ENCODE measurements at places on chromosomes 1 and 21.

GRCh38 chr21:26490771-26491170 lies 82.3 kb downstream of the CYYR1 start:
- no peak for DNase-seq

GRCh38 chr1:59128239-59128736 lies 168.6 kb upstream of the FGGY start:
- DNase-seq = no peak

DNA sequence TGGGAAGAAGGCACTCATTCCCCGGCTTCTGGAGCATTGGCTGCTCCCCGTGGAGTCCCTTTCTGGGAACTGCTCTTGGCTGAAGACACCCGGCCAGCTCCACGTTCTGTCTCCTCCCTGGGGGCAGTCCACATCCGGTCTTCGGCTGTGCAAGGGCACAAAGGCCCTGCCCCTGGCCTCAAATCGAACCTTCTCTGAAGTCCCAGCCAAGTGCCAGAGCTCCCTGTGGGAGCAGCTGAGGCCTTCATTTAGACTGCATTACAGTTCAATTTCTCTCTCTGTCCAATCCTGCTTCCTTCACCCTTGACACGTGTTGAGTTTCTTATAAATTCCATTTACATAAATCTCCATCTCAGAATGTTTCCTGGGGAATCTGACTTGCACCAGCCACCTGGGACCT lies 132.9 kb upstream of the POU3F1 start:
- no peak for DNase-seq

GRCh38 chr21:14880922-14881321 lies 183.9 kb downstream of the NRIP1 start:
- DNase-seq = no peak

DNA sequence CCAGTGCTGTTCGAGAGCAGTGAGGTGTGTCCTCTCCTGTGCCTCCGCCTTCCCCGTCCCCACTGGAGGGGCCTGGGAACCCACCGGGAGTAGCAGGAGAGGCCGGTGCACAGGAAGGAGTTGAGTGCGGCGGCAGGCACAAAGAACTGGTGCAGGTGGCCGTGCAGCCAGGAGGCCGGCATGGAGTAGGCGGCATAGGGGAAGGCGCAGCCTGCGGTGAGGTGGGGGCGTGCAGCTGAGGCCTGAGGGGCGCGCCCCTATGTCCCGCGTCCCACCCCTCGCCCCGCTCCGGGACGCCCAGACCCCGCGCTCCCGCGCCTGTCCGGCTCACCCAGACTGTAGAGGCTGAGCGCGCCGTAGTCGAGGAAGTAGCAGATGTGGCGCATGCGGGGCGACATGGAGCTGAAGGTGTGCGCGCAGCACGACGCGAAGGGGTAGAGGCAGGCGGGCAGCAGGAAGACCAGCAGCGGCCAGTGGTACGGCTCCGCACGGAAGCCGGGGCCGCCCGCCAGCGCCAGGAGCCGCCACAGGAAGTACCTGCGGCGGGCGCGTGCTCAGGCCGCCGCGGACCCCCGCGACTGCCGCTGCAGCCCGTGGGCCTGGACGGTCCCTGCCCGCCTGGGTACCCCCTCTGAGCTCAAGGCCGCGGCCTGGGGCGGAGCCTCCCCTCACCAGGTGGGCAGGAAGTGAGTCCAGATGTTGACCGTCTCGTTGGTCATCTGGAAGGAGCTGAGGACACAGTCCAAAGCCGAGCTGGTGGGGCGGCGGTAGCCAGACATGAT lies 2.2 kb downstream of the PAQR6 start:
- peak; percentile 25 for DNase-seq

- no peak for DNase-seq
Measured at GRCh38 chr1:171583591-171584201, 38.3 kb upstream of the MYOCOS start.

GRCh38 chr1:179351281-179351680 lies 14.5 kb upstream of the AXDND1 start:
- DNase-seq = no peak

- DNase-seq = no peak
Measured at GRCh38 chr21:16363518-16363917, 633.7 kb downstream of the USP25 start.

- DNase-seq = no peak
Measured at GRCh38 chr1:2348346-2349325, 42.7 kb downstream of the MORN1 start.

- no peak for DNase-seq
Measured at GRCh38 chr1:91791103-91791502, 94.8 kb downstream of the TGFBR3 start.

- no peak for DNase-seq
Measured at GRCh38 chr1:114330451-114330983, 176.8 kb upstream of the SYT6 start.

DNA sequence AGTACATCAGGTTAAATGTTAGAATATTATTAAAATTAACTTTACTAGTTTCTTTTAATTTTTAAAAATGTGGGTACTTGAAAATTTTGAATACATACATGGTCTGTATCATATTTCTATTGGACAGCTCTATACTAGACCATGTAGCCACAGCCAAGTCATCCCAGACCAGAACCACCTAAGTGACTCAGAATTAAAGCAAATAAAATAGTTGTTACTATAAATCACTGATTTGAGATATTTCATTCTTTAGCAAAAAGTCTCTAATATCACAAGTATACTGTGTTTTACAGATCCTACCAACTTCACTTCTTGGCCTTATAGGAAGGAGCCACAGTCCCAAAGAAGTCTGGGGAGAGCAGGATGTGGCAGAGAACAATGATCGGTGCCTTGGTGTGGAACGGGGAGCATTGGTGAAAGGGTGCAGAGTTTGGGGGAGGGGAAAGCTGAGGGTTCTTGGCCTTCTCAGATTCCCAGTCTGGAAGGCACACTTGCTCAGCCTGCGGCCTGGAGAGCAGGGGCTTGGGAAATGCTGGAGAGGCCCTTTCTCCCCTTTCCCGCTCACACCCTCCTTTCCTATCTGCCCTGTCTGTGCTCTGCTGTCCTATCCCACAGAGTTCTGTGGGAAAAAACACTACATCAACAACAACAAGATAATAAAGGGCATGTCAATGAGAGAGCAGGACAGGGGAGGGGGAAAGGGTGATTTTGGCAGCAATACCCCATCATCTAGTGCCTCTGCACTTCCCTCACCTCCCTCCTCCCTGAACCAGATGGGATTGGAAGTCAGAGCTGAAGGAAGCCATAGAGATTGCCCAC lies 122.1 kb downstream of the NGF start:
- no peak for DNase-seq

GRCh38 chr1:44884746-44885145 lies 41.7 kb upstream of the PTCH2 start:
- no peak for DNase-seq

DNA sequence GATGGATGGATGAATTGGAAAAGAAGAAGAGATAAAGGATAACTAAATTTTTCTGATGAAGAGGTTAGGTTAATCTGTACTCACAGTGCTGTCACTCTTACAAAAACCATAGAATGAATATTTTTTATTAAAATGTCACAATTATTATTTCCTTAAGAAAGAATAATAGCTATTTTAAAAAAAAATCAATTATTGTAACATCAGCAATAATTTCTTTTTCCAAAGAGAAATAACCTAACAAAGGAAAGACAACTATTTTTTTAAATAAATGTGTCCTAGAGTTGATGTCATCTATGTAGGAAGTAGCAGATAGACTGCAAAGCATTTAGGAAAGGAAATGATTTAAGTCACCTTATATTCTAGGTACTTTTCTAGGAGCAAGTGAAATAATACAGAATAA lies 33.6 kb upstream of the PLPPR4 start:
- no peak for DNase-seq

DNA sequence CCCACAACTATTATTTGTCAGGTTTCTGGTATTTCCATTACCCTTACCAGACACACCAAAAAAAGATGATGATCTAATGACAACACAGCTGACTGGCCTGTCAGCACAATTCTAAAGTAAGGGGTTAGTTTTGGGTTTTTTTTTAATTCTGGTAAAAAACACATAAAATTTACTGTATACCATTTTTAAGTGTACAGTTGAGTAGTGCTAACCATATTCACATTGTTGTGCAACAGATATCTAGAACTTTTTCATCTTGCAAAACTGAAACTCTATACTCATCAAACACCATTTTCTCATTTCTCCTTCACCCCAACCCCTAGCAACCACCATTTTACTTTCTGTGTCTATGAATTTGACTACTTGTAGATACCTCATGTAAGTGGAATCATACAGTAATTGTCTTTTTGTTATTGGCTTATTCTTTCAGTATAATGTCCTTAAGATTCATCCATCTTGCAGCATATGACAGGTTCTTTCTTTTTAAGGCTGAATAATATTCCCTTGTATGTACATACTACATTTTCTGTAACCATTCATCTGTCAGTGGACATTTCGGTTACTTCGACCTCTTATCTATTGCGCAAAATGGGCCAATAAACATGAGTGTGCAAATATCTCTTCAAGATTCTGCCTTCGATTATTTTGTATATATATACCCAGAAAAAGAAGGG lies 29.8 kb downstream of the ARNT start:
- DNase-seq = no peak

- no peak for DNase-seq
Measured at GRCh38 chr1:227518876-227519275, 44.5 kb upstream of the ZNF678 start.

DNA sequence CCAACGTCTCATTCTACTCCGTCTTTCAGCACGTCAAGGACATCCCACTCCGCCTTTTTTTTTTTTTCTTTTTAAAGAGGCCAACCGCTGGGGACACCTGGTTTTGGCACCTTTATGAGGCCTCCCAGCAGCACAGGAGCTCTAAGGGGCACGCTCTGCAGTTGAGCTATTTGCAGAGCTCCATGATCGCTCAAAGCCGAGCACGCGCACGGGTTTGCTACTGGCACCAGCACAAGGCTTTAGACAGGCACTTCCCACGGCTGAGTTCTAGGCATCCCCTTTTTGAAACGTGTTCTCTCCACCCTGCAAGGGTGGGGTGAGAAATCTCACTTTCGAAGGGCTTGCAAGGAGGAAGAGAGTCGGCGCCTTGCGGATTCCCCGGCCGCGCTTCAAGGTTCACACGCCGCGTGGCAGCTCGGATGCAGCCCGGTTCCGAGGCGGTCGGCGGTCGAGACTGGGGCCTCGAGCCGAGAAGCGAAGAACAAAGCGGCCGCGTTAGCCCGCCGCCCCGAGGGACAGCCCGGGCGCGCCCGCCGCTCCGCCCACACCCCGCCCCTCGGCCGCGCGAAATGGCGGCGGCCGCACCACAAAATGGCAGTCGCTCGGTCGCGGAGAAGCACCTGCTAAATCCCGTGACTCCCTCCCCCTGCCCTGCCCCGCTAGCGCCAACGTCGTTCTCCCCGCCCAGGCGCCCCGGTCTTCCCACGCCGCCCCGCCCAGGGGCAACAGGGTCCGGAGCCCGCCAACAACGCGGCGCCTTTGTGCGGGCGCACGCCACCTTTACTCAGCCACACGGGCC lies 12.9 kb upstream of the SPEN start:
- peak; percentile 81 for DNase-seq

Measured in activated gamma-delta T cell treated with anti-CD3 and anti-CD28 coated beads, Interleukin-2, amount 50 U/mL, for 16 hours (primary cell).